Right lobe of liver (tissue), 6 donors: ENCODE measurements at places on chromosomes 7 and 10. TPM values are rescaled to one million over a fixed set of nuclear protein-coding genes. Genes with fewer than 3 reads are reported as not detected.

The NOS3 gene
- 3.9 TPM for total RNA-seq

GRCh38 chr10:5447611-5448071 lies 35.3 kb downstream of the NET1 start:
- DNase-seq: no peak

The ELFN1 gene
- 5.4 TPM for total RNA-seq

The SPDYE11 gene
- not detected for total RNA-seq

- DNase-seq: no peak
These were observed 128.7 kb downstream of the FAM204A start for GRCh38 chr10:118213436-118213835.

The CABCOCO1 gene
- total RNA-seq: not detected

DNA sequence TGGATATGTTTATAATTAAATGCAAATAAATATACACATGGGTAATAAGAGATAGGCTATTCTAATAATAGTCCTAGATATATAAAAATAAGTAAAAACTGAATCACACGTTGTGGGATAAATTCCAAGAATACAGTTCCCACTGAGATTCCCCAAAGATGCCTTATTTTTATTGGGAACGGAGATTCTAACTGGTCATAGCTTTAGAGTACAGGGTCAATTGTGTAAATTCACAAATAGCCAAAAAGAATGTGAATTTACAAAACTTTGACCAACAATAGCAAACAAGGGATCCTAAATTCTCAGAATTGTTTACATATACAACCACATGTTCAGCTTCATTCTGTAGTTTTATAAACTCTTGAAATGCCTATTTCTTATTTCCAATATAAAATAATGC lies 65.0 kb downstream of the VSTM4 start:
- DNase-seq: no peak

- no peak for DNase-seq
These were observed 7.0 kb upstream of the PANK1 start for GRCh38 chr10:89651916-89652573.

DNA sequence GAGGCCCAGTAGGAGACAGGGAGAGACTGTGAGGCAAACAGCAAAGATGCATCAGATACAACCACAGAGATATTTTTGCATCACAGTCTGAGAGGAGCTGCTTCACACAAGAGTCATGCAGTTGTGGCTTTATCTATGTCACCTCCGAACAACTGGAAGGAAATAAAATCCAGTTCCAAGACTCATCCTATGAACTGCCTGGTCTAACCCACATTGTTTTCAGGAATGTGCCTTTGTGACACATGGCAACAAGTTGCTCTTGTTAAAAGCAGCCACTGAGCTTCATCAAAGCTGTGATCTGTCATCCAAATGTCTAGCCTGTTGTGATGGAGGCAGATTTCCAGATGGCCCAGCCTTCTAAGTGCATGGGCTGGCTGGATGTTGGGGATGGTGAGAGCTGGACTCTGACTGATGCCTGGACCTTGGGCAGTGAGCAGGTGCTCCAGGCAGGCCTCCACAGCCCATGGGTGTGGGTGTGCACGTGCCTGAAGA lies 255.0 kb downstream of the BMPER start:
- no peak for DNase-seq

DNA sequence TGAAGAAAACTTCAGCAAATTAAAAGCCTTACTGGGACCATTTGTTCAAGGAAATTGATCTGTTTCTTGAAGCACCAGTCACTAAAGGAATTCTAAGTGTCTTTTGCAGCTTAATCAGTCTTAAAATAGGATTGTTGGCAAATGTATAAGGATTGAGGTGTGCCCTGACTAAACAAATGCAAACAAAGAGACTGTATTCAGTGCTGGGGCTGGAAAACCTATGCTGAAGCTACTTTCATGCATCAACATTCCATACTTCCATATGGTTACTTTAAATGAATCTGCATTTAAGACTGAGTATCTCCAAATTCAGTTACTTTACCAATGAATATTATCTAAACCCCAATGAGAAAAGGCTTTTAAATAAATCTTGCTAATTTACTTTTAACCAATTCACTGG lies 183.3 kb downstream of the ELAPOR2 start:
- no peak for DNase-seq

The TBRG4 gene
- total RNA-seq: 57.1 TPM

The HOXA9 gene
- not detected for total RNA-seq

The SFRP4 gene
- 0.15 TPM for total RNA-seq

- DNase-seq: no peak
These were observed 223.7 kb upstream of the PCDH15 start for GRCh38 chr10:55024713-55025112.

The EPHA1 gene
- total RNA-seq: 15.0 TPM

DNA sequence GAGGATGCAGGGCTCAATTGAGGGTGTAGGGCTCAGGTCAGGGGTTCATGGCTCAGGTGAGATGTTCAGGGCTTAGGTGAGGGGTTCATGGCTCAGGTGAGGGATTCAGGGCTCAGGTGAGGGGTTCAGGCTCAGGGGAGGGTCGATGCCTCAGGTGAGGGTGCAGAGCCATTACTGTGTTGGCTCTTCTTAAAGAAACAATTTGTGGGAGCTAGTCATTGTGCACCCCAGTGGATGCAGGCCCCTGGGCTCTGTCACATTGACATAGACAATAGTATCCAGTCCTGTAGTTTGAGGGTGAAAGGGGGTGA lies 86.7 kb downstream of the ADCY1 start:
- no peak for DNase-seq

DNA sequence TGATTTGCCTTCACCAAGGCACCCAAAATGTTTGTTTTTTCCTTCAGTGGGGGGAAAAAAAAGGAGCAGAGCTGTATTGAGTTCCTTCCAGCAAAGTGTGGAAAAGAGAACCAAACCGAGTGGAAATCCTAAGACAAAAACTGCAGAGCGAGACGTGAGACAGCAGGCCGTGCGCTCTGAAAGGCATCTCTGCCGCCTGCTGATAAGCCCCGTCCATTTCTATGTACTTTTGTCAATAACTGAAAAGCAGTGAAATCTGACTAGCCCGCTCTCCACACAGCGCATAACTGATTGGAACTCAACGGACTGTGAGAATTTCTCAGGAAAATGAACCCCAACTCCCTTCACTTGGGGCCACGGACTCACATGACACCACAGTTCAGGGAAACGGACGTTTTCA lies 83.2 kb downstream of the COBL start:
- DNase-seq: no peak

The KNDC1 gene
- total RNA-seq: 8.1 TPM

The VWA2 gene
- total RNA-seq: 0.14 TPM

DNA sequence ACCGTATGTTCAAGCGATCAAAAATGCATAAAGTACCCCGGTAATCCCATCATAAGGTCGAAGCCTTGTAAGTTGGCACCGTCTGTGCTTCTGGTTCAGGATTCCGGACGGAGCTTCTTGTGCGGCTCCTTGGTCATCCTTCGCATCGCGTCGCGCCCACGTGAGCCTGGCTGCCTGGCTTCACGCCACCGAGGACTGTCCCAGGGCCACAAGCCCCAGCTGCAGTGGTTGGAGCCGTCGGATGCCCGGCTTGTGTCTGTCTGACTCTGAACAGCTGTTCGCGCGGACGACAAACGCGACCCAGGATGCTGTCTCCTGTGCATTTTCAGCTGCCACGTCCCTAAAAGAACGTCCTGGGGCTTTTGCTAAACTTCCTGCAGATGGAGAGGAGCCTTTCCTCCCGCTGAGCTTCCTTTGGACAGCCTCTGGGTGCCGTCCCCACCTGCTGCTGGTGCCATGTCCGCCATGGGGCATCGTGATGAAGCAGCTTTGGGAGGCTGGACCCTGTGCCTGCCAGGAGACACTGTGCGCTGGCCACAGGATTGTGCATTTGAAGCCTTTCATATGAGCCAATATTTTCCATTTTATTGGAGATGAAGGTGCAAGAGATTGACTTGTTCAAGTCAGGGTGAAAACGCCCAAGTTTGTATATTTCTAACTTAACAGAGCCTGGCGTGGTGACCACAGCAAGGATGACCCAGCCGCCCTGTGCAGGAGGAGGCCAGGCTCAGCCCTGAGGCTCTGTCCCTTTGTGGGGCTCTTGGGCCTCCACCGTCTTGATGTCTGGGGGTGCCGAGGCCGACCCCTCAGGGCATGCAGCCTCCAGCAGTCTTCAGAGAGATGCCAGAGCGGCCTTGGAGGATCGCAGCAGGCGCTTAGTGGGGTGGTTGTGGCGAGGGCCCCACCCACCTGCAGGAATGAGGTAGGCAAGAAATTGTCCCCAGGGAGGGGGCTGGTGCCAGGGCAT lies 6.7 kb upstream of the JAKMIP3 start:
- DNase-seq: peak; percentile 33

- no peak for DNase-seq
These were observed 54.7 kb downstream of the BRAF start for GRCh38 chr7:140870003-140870402.

DNA sequence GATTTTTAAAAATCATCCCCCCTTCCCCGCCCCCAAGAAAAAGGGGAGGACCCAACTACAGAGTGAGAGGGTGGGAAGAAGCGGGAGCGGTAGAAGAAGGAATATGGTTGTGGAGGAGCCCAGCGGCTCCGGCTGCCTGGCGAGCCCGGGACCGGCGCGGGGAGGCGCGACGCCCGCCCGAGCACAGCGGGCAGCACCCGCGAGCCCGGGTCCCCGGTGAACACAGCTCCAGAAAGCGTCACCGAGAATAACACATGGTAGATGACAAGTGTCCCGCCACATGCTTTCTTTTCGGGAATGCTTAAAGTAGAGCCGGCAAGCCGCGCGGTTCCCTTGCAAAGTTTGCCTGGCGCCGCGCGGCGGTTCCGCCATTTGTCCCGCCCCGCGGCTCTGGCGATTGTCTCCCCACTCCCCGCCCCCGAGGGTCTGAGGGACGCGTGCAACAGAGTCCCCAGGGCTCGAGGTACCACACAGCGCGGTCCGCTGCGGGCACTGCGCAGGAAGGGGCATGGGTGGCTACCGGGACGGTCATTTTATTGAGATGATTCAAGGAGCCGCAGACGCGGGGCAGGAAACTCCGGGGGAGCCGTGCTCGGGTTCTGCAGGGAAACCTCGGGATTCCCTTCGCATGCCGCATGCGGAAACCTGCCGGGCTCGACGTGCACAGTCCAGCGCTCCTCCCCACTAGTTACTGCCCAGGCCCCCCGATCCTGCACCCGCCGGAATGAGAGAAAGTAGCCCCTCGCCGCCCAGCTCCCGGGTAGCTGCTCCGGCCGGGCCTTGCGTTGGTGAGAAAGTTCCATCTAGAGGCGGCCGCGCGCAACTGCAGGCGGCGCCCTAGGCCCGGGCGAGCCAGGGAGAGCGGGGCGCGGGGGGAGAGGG lies 781 bp upstream of the GRM8 start:
- peak; percentile 73 for DNase-seq

DNA sequence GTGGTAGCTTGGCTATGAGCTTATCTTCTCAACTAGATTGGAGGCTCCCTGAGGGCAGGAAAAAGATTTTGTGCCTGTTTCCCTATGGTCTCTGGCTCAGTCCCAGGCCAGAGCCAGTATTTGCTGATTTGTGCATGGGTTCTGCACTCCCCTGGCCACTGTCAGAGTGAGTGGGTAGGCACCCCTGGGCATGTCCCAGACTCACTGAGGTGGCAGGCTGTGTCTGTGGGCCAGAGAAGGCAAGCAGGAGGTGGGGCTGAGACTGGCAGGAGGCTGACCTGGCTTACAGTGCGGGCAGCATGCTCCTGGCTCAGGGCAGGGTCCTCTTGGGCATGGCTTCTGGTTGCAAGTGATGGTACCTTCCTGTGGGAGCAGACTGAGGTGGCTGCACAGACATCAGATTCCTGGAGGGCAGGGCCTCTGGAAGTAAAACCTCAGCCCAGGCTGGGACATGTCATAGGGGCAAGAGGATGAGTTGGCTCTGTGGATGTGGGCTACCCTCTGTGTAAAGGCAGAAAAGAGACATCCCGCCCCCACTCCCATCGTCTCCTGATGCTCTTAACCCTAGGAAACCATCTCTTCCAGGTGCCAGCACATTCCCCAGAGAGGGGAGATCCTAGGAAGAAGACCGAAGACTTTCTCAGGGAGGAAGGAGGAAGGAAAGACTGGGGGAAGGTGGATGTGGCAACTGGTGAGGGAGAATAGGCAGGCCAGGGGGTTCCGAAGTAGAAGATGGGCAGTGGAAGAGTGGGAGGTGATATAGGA lies 4.3 kb downstream of the KCP start:
- DNase-seq: peak; percentile 46

The TRIM74 gene
- 0.77 TPM for total RNA-seq

DNA sequence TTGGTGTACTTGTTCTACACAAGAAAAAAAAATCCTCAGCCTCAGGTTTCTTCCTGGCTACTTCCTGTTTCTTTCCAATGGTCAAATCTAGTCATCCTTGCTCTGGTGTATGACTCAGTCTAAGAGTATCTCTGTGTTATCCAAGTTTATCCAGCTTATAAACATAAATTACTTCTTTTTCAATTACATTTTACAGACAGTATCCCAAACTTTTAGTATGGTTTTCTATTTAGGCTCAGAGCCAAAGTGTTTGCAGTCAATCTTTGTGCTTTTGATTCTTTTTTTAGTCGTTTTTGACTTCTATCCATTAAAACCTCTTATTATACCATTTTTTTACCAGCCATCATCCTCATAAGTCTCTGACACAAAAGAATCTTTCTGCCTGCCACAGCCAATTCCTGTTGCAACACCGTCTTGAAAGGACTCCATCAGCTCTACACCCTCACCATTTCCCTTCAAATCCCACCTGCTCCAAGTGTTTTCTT lies 294.6 kb downstream of the PTEN start:
- no peak for DNase-seq

- DNase-seq: no peak
These were observed 81.1 kb downstream of the XRCC2 start for GRCh38 chr7:152594801-152595200.

The NPSR1 gene
- total RNA-seq: not detected

- no peak for DNase-seq
These were observed 332.1 kb downstream of the GPR158 start for GRCh38 chr10:25506821-25507335.

GRCh38 chr7:71883415-71883814 lies 528.7 kb downstream of the CALN1 start:
- DNase-seq: no peak

DNA sequence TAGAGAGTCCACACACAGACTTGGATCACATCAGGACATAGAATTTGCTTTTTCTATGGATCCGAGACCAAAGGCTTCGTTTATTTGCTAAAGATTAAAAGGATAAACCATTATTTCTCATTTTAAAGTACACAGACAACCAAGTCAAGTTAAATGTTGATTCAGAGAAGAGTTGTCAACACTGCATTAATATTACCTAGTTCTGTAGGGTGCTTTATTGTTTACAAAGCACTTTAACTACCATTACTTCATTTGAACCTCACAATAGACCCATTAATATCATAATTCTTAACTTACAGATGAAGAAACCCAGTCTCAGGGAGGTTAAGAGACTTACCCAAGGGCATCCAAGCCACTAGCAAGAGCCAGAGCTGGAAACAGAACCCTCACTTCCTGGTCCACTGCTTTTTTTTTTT lies 43.2 kb upstream of the GSAP start:
- no peak for DNase-seq

- no peak for DNase-seq
These were observed 283.4 kb downstream of the TFEC start for GRCh38 chr7:115747174-115747573.

GRCh38 chr7:109844362-109844761 lies 1246.6 kb upstream of the LRRN3 start:
- DNase-seq: no peak

GRCh38 chr10:26969145-26969926 lies 108.6 kb upstream of the ABI1 start:
- DNase-seq: no peak
